A172 (cell line): ENCODE measurements at places on chromosomes 6 and 20. TPM values are rescaled to one million over a fixed set of nuclear protein-coding genes. Genes with fewer than 3 reads are reported as not detected.
A peak's percentile ranks its signal among the peaks of the same experiment; 100 is the strongest.

Gene CCN2
- total RNA-seq = 42.1 and 42.6 TPM in 2 replicates

Gene FAM217A
- total RNA-seq = not detected in 2 replicates

Gene SMOC2
- total RNA-seq = not detected in 2 replicates

Gene MACROD2
- 0.02 and 0.46 TPM in 2 replicates for total RNA-seq

- DNase-seq = no peak
Measured at GRCh38 chr20:415820-416322, 7.8 kb downstream of the RBCK1 start.

DNA sequence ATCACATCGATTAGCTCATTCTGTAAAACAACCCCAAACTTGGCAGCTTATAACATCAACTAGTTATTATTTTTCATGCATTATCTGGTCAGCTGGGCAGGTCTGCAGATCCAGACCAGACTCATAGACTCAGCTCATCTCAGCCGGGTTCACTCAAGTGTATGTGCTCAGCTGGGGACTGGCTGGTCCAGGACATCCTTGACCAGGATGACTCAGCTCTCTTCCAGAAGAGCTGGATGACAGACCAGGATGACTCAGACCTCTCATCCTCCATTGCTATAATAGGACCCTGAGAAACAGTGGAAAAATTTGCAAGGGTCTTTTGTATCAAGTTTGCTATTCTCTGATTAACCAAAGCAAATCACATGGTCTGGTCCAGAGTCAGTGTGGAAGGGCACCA lies 312.5 kb upstream of the PLCB4 start:
- peak; percentile 95 for DNase-seq
